Right lobe of liver (tissue), 6 donors: ENCODE measurements at places on chromosomes 12 and 14. TPM values are rescaled to one million over a fixed set of nuclear protein-coding genes. Genes with fewer than 3 reads are reported as not detected.

TMEM106C gene
- total RNA-seq = 55.6 TPM

KRT3 gene
- total RNA-seq = not detected

CISTR gene
- not detected for total RNA-seq

PIWIL1 gene
- not detected for total RNA-seq

PLA2G1B gene
- total RNA-seq = not detected

CLIP1 gene
- 36.7 TPM for total RNA-seq

TMEM132C gene
- 0.06 TPM for total RNA-seq

CLEC4C gene
- total RNA-seq = not detected

ALX1 gene
- total RNA-seq = not detected

WDHD1 gene
- total RNA-seq = 1.1 TPM

SYCP3 gene
- total RNA-seq = not detected
